ENCODE measurements at places on chromosomes 1 and 21.

DNA sequence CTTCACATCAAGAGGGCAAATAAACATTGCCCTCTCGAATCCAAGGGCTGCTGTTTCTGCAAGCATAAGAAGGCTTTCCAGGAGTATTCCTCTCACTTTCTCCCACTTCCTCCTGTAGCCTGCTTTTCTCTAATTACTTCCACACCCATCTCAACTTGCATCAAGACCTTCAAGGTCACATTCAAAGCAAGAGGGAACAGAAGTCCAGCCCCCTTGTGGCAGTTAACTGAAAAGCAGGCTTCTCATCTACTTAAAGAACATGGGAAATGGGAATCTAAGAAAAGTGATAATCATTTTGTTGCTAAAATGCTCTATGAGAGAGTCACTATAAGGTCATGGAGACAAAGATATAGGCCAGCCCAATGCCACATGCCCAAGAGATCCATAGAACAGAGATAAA lies 874.4 kb downstream of the KCNT2 start:
- DNase-seq, result peak; percentile 32

- DNase-seq, result no peak
These were observed 45.7 kb upstream of the TLR5 start for GRCh38 chr1:223188618-223189356.

DNA sequence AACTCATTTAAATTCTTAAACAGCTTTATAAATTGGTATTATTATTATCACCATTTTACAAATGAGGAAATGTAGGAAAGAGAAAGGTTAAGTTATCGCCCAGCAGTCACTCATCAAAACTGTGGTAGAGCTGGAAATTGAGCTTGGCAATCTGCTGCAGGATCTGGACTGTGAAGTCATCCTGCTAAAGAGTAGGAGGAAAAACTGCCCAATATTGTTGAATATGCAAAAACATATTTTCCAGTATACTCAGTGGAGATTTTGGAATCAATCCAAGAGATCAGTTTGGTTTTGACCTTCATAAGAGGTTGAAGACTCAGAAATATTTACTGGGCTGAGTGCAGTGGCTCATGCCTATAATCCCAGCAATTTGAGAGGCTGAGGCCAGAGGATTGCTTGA lies 16.9 kb upstream of the RC3H1 start:
- no peak for DNase-seq

DNA sequence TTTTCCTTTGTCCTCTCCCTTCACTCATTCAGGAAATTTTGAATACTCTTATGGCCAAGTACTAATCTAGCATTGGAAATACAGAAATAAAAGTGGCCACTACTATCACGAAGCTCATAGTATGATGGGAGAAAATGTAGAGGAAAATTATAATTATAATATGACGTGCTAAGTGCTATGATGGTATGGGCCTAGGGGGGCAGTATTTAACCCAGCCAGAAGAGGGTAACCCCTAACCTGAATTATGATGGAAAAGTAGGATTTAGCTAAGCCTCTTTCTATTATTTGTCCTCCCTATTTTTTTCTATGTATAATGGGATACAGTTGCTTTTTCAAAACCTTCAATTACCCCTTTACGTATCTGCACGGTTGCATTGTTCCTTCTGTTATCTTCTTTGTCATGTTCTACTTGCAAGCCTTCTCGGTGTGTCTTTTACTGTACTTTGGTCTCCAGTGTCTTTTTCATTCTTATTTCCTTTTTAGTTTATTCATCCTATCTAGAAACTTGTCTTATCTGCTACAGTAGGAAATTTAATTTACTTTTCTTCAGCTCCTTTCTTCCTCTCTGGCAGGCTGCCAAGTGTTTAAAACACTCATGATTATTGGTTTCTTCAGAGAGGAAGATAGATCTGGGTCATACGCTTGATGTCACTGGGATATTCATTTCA lies 88.8 kb upstream of the GPR52 start:
- peak; percentile 4 for DNase-seq

DNA sequence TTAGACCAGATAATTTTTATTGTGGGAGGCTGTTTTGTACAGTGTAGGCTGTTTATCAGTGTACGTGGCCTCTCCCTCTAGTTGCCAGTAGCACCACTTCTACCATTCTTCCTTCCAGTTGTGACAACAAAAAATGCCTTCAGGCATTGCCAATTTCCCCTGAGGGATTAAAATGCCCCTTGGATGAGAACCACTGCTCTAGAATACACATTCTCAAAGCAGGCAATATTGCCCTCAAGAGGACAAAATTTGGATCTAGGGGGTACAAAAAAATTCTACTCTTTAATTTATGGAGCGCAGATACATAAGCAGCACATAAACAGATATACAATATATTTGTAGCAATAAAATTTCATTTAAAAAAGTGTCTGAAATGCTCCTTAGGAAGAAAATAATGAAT lies 674.6 kb downstream of the PTPRC start:
- no peak for DNase-seq

DNA sequence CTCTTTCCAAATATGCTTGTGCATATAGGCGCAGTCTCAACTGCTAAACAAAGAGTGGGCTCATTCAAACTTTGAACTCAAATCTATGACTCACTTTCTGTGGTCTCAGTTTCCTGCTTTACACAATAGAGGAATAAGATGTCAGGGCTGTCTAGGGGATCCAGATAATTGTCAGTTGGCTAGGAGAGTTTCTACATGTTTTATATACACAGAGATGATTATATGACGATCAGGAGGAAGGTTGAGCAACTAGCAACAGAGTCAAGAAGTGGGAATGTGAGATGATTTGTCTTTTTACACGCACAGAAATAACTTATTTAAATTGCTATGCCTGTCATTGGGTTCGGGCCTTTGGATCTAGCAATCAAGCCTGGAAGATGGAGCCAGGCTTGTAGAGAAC lies 299.4 kb upstream of the LYPLAL1 start:
- DNase-seq, result peak; percentile 92

DNA sequence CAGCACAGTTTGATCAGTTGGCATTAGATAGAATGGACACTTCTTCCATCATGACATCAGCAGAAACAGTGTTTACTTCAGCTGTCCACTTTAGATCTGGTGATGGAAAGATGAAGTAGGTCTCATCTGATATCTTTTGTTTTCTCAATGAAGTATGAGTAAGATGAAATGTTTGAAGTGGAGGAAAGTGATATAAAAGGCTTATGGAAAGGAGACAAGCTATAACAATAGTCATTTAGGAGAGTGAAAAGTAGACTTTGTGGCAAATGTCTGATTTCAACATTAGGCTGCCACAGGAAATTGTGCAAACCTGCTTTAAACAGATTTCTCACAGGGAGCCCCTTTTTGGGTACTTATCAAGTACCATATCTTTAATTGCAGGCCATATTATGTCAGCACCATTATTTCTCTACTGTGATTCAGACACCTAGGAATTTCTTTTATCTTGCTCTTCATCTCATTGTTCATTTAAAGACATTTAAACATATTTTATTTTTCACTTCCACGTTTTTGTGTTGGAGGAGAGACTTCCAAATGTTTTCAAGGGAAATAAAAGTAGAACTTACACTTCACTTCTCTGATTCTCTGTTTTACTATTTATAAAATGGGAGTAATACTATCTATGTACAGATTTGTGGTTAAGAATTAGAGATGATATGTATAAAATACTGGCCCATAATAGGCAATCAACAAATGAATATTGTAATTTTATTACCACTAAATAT lies 18.1 kb downstream of the PDC start:
- no peak for DNase-seq

- DNase-seq, result peak; percentile 24
These were observed 44.9 kb downstream of the FOXJ3 start for GRCh38 chr1:42290130-42290529.

GRCh38 chr21:35850029-35850428 lies 210.3 kb downstream of the SETD4 start:
- DNase-seq, result no peak

DNA sequence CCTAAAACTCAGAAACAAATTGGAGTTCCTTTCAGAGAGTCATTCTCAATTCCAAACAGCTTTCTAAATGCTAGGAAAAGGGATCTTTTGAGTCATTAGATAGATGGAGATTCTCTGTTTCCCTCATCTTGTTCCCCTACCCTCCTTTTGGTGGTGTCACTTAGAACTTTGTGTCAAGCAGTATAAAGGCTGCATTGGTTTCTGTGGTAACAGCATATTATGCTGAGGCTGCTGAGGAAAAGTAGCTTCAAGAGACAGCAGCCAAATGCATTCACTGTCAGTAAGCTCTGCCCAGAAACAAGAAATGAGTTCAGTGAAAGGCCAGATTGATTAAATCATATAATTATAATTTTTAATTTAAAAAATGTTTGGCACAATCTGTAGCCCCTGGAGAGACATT lies 144.1 kb downstream of the LRRC40 start:
- DNase-seq, result no peak

- DNase-seq, result no peak
These were observed 54.2 kb downstream of the HMCN1 start for GRCh38 chr1:185788386-185788785.

- DNase-seq, result no peak
These were observed 29.3 kb upstream of the PLXNA2 start for GRCh38 chr1:208273386-208274017.

- DNase-seq, result no peak
These were observed 6.9 kb downstream of the DMAP1 start for GRCh38 chr1:44220001-44220751.

DNA sequence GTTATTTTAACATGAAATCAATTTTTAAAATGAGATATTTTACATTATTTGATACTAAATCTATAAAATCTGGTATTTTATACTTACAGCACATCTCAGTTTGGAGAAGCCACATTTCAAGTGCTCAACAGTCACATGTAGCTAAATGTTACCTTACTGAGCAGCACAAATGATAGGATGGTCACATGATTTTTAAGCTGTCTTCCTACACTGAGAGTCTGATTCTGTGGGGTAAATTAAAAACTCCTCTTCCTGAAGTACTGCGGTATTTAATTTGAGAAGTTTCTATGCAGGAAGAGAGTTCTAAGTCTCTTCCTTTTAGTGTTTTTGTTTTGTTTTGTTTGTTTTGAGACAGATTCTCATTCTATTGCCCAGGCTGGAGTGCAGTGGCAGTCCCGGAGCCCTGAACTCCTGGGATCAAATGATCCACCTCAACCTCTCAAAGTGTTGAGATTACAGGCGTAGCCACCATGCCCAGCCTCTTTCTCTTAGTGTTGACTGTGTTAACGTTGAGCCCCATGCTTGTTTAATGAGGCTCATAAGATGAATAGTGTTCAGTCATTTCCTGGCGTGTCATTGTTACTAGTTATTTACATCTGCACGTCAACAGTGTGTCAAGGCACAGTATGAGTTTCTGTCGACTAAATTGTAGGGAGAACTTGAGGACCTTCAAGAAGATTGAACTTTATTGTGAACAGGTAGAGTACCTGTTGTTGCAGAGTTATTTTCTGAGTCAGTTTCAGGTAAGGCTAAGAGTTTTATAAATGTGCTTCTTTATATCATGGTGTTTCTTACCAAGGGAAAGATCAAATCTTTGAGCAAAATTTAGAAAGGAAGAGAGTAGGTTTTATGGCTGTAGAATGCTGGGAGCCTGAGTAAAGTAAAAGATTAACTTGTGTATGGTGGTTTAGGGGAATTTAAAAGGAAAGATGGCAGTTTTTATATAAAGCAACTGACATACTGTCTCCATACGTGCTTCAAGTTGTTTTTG lies 3.3 kb downstream of the CNST start:
- DNase-seq, result peak; percentile 81

Data from epithelial cell of esophagus (primary cell).